Left ventricle myocardium inferior (tissue), 1 donor: ENCODE measurements at places on chromosomes 1 and 21. TPM values are rescaled to one million over a fixed set of nuclear protein-coding genes. Genes with fewer than 3 reads are reported as not detected.
A peak's percentile ranks its signal among the peaks of the same experiment; 100 is the strongest.

DNA sequence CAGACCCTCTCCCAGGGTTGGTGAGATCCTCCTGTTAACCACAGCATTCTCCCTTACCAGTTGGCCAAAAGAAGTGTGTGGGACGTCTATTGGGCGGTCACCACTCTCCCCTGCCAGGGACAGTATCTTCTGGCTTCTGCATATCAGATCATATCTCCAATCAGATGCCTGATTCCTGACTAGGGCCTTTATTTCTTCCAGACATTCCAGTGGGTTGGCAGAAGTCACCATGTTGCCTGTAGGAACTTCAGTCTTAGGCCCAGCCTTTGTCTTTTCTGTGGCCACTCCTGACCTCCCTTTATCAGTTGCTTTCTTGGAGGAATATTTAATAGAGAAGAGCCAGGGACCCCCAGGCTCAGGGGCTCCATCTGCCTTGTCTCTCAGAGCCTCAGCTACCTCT lies 130.4 kb upstream of the F3 start:
- DNase-seq = no peak

DNA sequence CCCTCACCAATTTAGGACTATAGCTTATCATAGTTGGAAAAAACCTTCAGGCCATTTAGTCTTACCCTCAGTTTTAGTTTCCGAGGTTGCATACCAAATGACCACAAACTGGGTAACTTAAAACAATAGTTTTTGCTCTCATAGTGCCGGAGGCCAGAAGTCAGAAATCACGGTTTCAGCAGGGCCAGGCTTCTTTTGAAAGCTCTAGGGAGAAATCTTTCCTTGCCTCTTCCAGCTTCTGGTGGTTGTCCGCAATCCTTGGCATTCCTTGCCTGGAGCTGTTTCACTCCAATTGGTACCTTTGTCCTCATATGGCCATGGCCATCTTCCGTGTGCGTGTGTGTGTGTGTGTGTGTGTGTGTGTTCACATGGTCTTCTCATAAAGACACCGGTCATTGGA lies 12.4 kb upstream of the PLXNA2 start:
- DNase-seq = no peak

DNA sequence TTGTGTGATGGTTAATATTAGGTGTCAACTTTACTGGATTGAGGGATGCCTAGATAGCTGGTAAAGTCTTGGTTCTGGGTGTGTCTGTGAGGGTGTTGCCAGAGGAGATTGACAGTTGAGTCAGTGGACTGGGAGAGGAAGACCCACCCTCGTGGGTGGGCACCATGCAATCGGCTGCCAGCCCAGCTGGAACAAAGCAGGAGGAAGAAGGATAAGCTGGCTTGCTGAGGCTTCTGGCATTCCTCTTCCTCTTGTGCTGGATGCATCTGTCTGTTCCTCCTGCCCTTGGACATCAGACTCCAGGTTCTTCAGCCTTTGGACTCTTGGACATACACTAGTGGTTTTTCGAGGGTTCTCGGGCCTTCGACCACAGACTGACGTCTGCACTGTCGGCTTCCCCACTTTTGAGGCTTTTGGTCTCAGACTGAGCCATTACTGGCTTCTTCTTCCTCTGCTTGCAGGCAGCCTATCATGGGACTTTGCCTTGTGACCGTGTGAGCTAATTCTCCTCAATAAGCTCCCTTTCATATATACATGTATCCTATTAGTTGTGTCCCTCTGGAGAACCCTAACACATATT lies 184.3 kb upstream of the LMO4 start:
- DNase-seq = no peak

DNA sequence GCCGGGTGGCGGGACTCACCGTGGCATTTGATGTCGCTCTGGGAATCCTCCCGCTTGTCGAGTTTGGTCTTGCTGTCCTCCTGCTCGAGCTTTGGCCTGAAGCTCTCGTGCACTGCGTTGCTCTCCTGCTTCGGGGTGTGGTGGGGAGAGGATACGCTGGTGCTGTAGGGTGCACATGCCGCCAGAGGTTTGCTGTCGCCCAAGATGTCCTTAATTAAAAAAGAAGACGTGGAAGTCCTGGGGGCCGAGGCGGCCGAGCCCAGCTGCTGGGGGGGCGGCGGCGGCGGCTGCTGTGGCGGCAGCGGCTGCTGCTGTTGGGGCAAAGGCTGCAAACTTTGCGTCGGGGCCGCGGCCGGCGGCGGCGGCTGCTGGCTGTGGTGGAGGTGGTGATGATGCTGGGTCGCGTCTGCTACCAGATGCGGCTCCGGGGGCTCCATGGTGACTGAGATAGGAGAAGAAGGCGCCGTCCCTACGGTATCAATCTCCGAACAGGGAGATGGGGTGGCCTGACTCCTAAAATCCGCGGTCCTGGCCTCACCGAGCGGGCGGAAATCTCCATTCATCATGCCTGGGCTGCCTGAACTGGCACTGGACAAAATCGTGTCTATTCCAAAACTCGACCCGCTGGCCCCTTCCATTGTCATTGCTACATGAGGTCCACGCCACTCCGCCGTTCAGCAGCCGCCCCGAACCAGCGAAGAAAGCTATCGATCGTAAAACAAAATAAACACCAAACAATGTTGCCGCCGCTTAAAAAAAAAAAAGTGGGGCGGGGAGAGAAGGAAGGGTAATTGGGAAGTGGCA lies at the start of gene BARHL2:
TSS of gene BARHL2 (minus strand) at position 751 of the 804 bp plus-strand sequence. CDS start at position 644, 107 bp downstream.
- no peak for DNase-seq

GRCh38 chr1:41528726-41529605 lies 44.5 kb upstream of the EDN2 start:
- DNase-seq = peak; percentile 7

DNA sequence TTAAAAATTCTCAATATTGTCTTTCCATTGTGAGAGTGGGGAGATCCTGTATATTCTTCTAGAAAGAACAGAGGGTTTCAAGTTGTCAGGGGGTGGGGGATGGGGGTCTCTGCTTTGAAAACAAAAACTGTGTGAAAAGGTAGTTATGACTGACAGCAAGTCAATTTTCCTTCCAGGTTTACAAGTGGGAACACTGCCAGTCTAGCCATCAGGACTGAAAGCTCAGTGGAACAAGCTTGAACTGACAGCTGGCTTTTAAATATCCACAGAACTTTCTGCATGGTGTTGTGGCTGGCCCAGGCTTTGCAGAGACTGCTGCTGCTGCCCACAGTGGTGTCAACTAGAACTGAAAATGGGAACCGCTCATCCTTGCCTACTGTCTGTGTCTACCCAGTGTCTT lies 162.6 kb downstream of the TNR start:
- DNase-seq = no peak

DNA sequence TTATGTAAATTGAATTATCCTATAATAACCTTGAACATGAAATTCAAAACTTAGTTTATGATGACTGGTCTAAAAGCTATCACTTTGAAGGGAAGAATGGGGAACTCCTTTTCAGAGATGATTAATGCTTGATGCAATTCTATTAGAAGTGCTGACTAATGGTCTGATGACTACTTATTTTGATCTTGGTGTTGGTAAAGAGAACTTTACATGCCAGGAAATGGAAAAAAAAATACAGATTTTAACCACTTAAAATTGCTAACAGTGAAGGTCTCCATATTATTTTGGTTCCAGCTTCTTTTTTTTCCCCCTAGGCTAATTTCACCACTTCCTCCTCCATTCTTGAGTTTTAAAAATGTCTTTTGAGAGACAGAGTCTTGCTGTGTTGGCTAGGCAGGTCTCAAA lies 22.9 kb downstream of the S1PR1 start:
- DNase-seq = no peak

DNA sequence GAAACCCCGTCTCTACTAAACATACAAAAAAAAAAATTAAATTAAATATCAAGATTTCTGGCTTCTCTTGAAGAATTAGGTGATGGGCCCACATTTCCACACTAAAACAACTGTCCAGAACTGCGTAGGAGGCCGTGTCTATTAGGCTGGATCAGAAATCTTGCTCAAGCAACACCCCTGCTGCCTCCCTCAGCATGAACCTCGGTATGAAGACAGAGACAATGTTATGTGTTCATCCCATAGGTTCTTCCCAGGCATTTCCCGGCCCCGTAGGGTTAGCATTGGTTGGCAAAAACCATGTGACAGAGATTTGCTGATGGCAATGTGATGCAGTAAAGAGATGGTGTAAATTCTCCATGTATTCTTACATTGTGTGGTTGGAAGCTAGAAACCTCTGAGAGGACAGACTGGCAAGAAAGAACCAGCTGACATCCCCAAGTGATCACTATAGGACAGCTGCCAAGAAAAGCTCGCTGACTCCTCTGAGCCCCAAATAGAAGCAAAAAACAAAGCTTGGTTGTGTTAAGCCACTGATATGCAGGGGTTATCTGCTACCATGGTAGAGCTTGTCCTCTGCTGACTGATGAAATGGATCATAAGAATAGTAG lies 34.5 kb downstream of the EBNA1BP2 start:
- DNase-seq = no peak

DNA sequence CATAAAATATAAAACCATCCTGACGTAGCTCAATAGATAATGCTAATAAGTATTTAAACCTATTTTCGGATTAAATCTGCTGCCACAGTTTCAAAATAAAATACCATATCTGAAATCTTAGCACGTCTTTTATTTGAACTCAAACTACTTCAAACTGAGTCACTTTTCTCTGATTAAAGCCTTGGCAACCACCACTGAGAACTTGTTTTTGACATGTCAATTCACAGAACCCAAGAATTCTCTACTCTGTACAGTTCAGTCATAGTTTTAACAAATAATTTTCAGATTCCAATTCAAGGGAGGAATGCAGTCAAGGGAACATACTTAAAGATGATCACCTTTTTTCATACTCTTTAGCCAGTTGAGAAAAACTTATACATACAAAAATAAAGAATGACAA lies 643.2 kb downstream of the KCNT2 start:
- no peak for DNase-seq

DNA sequence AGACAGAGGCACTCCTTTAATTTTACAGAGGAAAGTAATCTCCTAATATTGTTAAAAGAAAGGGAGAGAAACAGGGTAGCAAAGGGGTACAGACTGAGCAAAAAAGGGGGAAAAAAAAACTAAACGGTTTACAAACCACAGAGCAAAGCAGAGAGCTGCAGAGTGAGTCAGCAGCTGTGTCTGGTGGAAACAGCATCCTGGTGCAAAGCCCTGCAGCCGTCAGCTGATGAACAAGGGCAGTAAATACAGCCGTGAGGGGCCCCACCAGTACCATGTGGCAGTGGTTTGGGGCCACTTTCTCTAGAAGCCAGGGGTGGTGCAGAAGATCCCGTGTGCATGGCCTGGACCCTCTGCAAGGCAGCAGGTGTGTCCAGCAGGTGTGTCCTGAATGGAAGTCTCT lies 111.3 kb downstream of the ERG start:
- DNase-seq = no peak

GRCh38 chr1:102098081-102098480 lies 101.4 kb upstream of the OLFM3 start:
- DNase-seq = no peak

DNA sequence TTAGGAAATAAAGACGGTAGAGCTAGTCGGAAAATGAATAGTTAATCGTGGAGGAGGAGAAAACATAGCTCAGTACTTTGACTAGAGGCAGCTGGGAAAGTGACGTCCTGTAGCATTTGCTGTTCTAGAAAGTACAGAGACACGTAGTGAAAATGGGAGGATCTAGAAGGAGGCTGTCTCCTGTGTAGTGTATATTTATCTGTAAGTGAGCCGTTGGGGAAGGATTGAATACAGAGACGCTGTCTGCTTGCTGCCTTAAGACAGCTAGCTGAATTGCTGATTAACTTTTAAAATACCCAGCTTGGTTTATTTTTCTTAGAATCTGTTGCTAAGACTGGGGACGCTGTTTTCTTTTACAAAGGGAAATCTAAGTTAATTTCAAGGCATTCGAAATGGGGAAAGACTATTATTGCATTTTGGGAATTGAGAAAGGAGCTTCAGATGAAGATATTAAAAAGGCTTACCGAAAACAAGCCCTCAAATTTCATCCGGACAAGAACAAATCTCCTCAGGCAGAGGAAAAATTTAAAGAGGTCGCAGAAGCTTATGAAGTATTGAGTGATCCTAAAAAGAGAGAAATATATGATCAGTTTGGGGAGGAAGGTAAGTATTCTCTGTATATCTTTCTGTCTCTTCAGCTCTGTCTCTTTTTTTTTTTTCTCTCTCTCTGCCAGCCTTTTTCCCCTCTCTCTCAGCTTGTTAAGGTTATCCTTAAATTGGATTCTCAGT lies at the start of gene DNAJB4:
TSS of gene DNAJB4 (plus strand) at position 221 of the 729 bp plus-strand sequence. CDS start at position 393, 172 bp downstream.
- DNase-seq = no peak

DNA sequence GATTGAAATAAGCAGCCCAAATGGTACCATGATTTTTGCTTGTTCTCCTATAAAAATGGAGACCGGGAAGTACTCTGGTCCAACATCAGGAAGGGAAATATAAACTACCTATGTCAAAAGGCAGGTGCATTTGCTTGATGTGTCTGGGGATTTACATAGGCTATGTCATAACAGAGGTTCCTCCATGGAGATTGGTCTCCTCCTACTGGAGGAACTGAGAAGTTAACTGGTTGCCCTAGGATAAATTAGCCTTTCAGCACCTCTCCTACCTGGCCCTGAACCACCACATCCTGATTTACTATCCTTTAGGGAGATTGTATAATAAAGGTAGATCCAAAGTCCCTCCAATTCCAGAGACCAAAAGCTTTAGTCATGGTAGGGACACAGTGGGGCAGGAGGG lies 1109.3 kb upstream of the B3GALT2 start:
- no peak for DNase-seq

DNA sequence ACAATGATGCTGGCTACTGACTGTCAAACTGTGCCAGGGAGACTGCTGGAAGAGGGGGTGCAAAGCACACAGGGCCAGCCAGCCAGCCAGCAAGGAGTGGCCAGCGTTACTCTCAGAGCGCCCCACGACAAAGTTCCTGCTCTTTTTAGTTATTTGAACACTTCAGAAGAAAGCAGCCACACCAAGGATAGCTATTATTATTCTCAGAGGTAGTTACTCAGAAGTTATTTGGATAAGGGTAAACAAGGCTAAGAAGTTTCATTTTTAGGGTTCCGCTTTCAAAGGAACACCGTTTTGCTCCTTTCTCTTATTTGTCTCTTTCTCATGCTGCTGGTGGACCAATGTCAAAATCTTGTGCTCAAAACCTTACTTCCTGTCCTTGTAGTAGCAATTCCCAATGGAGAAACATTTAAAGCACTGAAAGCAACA lies 59.9 kb downstream of the VANGL2 start:
- no peak for DNase-seq

GRCh38 chr1:18974606-18975005 lies 18.1 kb upstream of the IFFO2 start:
- no peak for DNase-seq

GRCh38 chr1:29849038-29849750 lies 612.9 kb downstream of the PTPRU start:
- no peak for DNase-seq

- DNase-seq = no peak
Observed at GRCh38 chr1:902802-903201, 20.9 kb upstream of the SAMD11 start.

DNA sequence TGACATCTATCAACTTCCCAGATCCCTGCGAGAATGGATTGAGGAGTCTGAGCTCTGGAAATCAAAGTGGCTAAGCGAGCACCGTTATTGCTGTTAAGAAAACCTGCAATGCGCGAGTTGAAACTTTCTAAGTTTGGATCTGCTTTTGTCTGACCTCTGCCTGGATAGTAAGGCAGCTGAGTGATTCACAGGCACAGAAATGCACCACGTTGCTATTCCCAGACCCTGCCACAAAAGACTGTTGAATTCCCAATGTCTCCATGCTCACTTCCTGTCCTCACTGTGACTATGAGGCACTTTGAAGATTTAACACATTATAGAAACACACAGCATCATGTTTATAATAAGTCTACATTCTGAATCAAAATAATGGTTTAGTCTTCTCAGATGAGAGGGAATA lies 27.1 kb upstream of the CNIH3 start:
- DNase-seq = no peak

The PTAFR gene
- total RNA-seq = 1.5 TPM

The PAQR6 gene
- 0.47 TPM for total RNA-seq

The AIM2 gene
- total RNA-seq = 0.41 TPM

The MYBPH gene
- not detected for total RNA-seq

The FOXD2 gene
- not detected for total RNA-seq

The LORICRIN gene
- total RNA-seq = not detected
